ENCODE measurements at places on chromosomes 6 and 20.
A peak's percentile ranks its signal among the peaks of the same experiment; 100 is the strongest.

GRCh38 chr6:146865756-146866379 lies 267.1 kb downstream of the ADGB start:
- DNase-seq, result no peak

DNA sequence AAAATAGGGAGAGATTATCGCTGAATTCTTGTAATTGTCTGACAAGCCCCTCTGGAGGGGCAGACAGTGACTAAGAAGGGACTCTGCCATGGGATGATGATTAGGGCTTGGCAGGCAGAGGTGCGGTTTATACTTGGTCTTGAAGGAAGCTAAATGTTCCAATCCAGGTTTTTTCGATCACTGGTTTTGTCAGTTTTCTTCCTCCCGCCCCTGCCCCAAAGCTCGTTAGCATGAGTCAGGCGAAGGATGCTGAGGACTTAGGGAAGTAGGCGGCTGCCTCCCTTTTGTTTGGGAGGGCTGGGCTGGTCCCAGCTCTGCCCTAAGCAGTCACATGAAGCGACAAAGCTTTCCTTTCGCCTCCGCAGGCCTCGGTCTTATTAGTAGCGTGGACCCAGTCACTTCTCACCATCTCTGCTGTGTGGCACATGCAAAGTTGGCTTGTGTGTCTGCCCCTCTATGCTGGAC lies 314.2 kb downstream of the CDC5L start:
- DNase-seq, result no peak

DNA sequence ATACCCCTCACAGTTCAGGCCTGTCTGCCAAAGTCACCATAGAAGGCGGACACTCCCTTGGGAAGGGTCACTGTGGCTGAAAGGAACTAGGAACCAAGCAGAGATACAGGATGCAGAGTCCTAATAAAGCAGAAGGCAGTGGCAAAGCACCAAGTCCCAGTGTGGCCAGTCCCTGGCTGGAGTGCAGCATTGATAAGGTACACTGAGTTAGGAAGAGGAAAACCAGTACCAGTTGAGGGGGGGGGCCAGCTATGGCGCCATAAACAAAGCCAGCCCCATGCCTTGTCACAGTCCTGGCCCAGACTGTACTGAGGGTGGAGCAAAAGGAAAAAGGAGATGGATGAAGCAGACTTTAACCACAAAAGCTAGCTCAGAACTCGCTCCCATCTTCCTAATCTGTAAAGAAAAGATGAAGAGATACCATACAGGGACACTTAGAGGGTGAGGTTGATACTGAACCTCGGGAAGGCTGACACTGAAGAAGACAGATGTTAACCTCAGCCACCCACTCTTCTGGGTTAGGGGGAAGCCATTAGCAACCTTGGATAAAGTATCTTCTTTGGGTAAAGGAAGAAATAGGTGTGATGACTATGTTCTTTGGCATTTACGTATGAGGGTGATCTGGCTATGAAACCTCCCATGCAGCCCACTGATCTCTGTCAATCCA lies 7.8 kb downstream of the ABHD12 start:
- DNase-seq, result no peak

GRCh38 chr6:33314515-33314942 lies 651 bp upstream of the TAPBP start:
- DNase-seq, result peak; percentile 70

- DNase-seq, result no peak
These were observed 13.2 kb downstream of the HDGFL1 start for GRCh38 chr6:22582417-22583205.

GRCh38 chr20:51350941-51351631 lies 191.4 kb downstream of the NFATC2 start:
- no peak for DNase-seq

GRCh38 chr6:159586684-159587083 lies 106.4 kb downstream of the SOD2 start:
- no peak for DNase-seq

DNA sequence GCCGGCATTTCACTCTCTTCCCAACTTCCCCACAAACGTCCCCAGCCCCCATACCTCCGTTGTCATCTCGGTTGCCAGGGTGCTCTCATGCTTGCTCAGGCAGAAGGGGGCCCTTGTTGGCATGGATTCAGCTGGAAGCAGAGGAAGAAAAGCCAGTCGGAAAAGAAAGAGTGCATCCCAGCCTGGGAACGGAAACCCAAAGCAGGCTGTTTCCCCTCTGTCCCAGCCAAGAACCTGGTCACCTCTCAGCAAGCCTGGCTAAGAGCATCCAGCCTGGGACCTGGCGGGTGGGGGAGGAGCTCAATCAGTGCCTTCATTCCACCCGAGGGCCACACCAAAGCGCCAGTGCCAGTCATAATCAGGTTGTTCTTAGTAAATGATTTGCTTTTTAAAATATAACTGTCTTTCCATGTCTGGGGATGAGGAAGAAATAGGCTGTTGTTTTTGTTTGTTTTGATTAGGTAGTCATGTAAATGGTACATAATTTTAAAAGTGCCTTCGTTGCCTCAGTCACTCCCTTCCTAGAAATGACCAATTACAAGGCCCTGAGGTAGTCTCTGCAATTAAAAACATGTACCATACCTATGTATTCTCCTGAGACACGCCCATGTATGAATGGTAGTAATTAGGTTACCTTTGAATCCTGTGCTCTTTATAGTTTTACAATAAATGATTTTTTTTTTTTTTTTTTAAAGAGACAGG lies 21.1 kb downstream of the CHMP4B start:
- DNase-seq, result no peak

DNA sequence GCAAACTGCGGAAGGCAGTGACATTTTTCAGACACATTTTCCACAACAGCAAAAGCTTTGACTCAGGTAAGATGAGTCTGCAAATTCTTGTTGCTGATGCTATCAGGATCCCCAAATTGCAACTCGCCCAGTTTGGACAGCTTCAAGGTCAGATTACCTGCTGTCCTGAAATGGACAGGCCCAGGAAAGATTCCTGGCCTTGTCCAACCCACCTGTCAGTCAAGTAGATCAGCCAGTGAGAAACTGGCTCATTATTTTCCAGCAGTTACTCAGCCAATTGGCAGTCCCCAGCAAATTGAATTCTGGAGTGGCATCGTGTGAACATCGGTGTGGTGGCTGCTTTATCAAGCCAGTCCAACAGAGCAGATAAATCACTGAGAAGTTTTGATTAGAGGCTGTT lies 84.5 kb upstream of the SNAP25 start:
- DNase-seq, result no peak

DNA sequence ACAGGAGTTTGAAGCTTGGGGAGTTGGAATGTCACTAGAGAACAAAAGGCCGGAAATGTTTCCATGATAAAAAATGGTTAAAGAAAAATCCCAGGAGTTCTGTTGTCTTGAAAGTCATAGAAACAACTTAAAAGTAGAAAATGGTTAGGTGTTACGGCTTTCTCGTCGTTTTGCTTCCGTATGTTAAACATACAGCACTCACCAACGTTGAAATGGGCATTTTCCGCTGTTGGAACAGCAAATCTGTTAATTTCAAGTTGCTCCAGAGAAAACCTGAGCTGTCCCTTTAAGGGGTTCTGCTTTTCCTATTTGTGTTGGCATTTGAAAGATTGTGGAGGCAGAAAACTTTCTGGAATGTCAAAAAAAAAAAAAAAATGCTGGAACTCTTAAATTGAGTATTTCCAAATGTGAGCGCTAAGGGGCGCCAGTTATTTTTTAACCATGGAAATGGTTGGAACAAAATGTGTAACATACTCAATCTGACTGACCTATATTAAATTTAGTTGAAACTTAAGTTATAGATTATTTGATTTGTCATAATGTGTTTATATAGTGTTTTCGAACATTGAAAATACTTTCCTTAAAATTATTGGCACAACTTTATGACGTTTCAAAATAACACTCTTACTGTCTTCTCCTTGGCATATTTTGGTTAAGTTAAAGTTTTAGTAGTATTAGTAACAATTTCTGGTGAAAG lies 2.2 kb downstream of the QKI start:
- DNase-seq, result peak; percentile 51

- no peak for DNase-seq
These were observed 135.6 kb downstream of the TAF4 start for GRCh38 chr20:61929971-61930666.

GRCh38 chr20:22389836-22390542 lies 194.4 kb downstream of the FOXA2 start:
- no peak for DNase-seq

DNA sequence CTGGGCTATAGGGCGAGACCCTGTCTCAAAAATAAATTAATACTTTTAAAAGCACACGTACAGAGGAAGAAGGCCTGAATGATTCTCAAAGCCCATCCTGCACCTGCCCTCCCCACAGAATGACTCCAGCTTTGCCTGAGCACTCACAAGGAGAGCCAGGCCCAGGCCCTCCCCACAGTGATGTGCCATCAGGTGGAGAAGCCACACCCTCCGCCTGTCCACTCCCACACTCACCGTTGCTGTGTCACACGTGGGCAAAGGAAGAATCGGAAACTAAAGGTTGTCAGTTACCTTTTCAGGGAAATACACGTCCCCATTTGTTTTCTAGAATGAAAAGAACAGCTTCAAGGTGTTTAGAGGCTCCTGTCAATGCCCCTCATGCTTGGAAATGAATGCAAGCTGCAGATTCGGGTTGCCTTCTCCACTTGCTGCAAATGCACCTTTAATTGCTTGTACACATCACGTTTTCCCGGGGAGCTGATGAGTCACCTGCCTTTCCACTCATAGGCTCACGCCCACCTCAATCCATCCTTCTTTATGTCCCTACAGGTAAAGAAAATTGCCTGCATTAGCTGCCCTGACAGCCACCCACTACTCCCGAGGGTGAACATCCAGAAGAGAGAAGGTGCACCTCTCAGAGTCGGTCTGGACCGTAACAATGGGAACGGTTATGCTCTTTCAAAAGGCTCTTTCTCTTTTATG lies 45.5 kb upstream of the AFDN start:
- DNase-seq, result no peak

- DNase-seq, result no peak
These were observed 84.3 kb upstream of the THBS2 start for GRCh38 chr6:169337886-169338445.

DNA sequence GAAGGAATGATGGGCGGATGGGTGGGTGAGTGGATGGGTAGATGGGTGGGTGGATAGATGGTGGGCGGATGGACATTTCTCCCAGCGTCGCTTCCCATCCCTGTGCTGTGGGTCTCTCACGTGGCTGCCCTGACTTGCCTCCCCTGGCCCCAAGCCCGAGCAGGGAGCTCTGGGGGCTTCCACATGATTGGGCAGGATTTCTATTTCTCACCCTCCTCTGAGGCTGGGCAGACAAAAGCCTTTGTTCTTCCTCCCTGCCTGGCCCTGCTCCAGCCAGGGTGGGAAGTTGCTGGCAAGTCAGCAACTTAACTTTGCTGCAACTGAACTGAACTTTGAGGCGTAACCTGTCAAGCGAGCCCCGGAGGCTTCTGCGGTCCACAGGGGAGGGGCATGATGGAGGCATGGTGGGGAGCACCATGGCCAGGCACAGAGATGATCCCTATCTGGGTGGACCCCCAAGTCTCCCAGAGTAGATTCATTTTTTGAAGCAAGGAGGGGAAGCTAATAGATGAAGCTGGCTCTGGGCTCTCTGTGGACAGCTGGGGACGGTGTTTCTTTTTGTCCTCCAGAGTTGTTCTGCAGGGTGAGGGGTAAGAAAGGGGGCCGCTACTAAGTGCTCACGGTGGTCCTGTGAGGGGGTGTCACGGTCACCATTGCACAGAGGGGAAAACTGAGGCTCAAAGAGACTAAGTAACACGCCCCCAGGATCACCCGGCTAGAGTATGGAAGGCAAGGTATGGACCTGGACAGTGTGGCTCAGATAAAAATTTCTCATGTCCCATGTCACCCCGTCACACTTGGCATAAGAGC lies 140.1 kb downstream of the CEBPB start:
- no peak for DNase-seq

GRCh38 chr20:25454153-25454900 lies 46.9 kb downstream of the GINS1 start:
- DNase-seq, result no peak

DNA sequence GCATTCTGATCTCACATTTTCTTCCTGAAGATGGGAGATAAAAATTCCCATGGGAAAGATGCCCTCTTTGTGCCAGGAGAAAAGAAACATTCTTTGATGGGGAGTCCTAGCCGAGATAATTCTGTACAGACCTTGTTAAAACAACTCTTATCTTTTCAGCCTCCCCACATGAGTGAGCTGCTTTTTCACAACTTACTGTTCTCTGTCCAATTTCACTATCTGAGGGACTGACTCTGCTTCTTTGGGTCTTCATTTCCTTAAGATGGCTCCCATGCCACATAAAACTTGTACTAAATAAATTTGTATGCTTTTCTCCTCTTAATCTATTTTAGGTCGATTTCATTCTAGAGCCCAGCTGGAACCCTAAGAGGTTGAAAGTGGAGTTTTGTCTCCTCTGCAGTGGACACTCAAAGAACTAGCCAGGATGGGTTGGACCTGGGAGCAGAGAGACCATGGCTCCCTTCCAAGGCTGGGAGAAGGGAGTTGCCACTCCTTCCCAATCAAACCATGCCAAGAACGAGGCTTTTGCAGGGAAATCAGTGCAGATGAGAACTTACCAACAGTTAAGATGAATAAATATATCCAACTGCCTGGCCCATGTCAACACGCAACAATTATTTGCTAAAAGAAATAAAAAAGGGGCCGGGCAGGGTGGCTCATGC lies 285.8 kb upstream of the SULF2 start:
- no peak for DNase-seq

- DNase-seq, result no peak
These were observed 2.4 kb upstream of the DBNDD2 start for GRCh38 chr20:45405571-45406259.

- DNase-seq, result no peak
These were observed 20.7 kb upstream of the DST start for GRCh38 chr6:56663344-56663743.

- DNase-seq, result no peak
These were observed 277.5 kb downstream of the PTPRK start for GRCh38 chr6:128242765-128243403.

DNA sequence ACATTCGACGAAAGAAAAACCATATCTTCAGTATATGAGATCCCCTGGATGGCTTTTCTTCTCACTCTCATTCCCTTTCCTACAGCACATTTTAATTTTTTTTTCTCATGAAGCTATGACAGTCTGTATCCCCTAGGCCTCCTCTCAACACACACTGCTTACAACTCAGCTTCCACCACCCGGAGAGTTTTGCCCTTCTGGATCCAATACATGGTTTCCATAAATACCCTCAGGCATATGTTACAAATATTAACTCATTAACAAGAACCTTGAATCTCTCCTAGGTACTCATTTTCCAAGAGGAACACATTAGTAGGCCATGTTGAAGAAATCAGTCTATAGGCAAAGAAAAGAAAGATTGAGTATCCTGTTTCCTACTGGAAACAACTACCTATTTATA lies 44.0 kb downstream of the PAK5 start:
- DNase-seq, result no peak

GRCh38 chr20:51171141-51171540 lies 148.2 kb upstream of the KCNG1 start:
- DNase-seq, result no peak

DNA sequence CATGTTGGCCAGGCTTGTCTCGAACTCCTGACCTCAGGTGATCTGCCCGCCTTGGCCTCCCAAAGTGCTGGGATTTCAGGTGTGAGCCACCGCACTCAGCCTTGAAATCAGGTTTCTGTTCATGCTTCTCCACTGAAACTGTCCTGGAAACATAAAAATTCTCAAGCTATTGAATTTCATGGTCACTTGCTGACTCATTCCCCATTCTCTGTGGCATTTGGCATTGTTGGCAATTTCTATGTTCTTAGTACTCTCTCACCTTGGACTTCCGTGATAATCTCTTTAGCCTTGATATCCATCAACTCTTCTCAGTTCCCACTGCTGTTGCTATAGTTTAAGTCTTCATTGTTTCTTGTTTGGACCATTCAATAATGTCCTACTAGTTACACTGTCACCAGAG lies 6.2 kb downstream of the SEL1L2 start:
- DNase-seq, result no peak

GRCh38 chr6:101645770-101646169 lies 252.3 kb downstream of the GRIK2 start:
- no peak for DNase-seq

GRCh38 chr6:162230147-162230752 lies 497.3 kb downstream of the PRKN start:
- DNase-seq, result no peak

Data from stimulated activated CD4-positive, alpha-beta T cell treated with anti-CD3 and anti-CD28 coated beads, Interleukin-4, amount 100 ng/mL, for 24 hours (primary cell).